Urinary bladder (tissue), 4 donors: ENCODE measurements at places on chromosomes 1 and 21. TPM values are rescaled to one million over a fixed set of nuclear protein-coding genes. Genes with fewer than 3 reads are reported as not detected.

- no peak for DNase-seq
These were observed 56.1 kb downstream of the SLAMF6 start for GRCh38 chr1:160466961-160467360.

DNA sequence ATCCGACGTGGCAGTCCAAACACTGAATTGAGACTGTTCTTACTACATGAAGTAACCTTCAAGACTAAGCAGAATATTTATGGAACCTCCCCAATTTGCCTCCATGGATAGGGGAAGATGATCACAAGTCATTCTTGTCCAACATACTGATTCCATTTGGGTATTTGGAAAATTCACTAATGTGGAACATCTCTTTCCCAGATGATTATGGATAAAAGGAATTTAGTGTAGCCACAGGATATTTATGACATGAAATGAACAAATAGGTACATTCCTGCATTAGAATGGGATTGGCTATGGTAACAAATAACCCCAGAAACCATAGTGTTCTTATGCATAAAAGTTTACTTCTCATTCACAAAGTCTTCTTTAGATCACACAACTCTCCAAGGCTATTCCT, 40.2 kb upstream of the SGIP1 start:
- no peak for DNase-seq

DNA sequence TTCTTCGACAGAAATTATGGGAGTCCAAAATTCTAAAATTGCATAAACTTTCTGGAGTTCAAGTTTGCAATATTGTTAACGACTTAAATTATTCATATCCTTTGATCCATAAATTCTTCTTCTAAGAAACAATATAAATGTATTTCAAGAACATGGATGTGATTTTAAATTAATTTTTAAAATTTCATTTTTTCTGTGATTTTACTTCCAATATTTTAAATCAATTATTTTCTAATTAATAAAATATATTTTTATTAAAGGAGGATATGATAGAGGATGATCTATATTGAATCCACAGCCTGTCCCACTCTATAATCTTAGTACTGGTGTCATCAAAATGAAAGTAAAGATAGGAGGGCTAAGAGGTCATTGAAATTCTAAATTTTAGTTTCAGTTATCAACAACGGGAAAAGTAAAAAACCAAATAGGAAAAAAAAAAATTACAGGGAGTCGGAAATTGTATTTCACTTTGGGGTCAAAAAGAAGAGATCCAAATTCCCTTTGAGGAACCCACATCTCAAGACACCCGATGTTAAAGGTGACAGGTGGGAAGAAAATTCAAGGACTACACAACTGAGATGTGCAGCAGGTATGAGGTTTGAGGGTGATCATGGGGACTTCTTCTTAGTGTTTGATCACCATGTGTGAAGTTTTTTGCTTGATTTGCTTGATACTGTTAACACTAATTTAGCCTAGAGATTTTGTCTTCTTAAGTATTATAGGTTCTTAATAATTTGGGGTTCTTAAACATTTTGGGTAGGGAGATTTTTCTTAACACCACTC, 154.8 kb upstream of the RGS18 start:
- DNase-seq: no peak

GRCh38 chr1:100631015-100631551, 88.5 kb upstream of the VCAM1 start:
- DNase-seq: no peak

DNA sequence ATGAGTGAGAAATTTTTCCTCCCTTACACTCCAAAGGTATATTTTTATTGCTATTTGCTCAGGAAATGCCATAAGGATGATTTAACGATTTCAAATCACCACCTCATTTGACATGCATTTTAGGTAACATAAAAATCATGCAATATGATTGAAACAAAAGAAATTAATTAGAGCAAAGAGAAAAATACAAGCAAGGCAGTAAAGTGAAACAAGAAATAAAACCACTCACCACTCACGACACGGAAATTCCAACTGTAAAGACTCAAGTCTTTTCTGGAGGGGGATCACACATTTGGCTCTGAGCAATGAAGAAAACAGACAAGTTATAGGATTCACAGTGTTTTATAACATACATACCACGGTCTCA, 86.8 kb upstream of the ARHGAP29 start:
- no peak for DNase-seq

GRCh38 chr1:12053752-12054548, 9.2 kb upstream of the TNFRSF8 start:
- DNase-seq: no peak

Gene CGN
- total RNA-seq: 5.9 TPM

GRCh38 chr1:202069662-202070061, 53.1 kb upstream of the GPR37L1 start:
- no peak for DNase-seq

DNA sequence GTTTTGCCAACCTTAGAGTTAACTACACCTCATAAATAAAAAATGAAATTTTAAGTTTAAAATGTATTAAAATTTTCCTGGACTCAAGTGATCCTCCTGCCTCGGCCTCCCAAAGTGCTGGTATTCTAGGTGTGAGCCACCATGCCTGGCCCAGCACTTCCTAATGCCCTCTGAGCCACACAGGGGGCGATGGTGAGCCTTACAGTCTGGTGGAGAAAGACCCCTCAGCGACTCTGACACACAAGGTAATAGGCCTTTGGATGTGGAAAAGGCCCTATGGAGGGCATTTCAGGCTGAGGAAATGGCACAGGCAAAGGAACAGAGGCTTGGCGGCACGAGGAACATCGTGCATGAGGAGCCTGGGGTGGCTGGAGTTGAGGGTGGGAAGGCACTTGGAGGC, 6.7 kb downstream of the CITED4 start:
- no peak for DNase-seq

GRCh38 chr1:113429461-113430153, 39.3 kb downstream of the MAGI3 start:
- DNase-seq: no peak

GRCh38 chr1:235917267-235917811, 50.6 kb upstream of the LYST start:
- DNase-seq: peak; percentile 75

Gene PRAMEF12
- not detected for total RNA-seq

GRCh38 chr1:169949139-169949538, 55.4 kb upstream of the SCYL3 start:
- no peak for DNase-seq

GRCh38 chr21:38903690-38904139, 98.0 kb downstream of the ETS2 start:
- DNase-seq: peak; percentile 86

Gene AADACL3
- not detected for total RNA-seq

GRCh38 chr1:2428490-2428889, 16.1 kb upstream of the PEX10 start:
- DNase-seq: no peak

- no peak for DNase-seq
These were observed 62.2 kb upstream of the RUNX3 start for GRCh38 chr1:24992124-24992760.

DNA sequence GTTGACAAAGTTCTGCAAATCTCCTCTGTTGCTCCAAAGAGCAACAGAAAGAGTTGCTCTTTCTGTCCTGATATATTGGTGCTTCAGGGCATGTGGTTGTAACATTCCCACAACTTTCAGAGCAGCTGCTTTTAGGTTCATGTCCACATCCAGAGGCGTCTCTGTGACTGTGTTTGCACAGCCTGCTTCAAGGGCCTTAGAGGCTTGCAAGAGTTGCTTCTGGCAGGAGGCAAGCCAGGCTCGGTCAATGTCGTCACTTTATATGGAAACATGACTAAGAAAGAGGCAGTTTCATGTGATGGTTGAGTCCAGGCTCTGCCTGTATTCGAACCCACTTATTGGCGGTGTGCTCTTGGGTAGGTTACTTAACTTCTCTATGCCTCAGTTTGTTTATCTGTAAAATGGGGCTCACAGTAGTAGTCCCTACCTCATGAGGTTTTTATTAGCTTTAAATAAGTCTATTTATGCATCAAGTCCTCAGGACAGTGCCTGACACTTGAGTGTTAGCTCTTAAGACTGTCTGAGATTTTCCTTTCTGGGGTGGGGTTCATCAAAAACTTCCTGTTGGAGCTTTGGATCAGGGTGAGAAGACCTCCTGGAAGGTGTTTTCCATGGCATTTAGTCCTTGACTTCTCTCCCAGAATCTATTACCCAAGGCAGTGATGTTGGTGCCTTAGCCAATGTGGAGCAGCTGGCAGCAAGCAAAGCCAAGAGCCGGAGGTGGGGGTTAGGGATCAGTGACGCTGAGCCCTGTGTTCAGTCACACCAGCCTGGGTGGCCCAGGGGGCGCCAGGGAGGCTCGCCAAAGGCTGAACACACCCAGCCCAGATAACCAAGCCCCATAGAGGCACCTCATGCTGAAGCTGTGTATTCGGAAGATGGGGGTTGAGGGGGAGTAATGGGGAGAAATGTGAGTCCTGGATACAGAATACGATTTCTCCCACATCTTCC, 18.9 kb downstream of the LHX4 start:
- DNase-seq: no peak

GRCh38 chr1:210364479-210364878, 35.8 kb downstream of the HHAT start:
- no peak for DNase-seq

DNA sequence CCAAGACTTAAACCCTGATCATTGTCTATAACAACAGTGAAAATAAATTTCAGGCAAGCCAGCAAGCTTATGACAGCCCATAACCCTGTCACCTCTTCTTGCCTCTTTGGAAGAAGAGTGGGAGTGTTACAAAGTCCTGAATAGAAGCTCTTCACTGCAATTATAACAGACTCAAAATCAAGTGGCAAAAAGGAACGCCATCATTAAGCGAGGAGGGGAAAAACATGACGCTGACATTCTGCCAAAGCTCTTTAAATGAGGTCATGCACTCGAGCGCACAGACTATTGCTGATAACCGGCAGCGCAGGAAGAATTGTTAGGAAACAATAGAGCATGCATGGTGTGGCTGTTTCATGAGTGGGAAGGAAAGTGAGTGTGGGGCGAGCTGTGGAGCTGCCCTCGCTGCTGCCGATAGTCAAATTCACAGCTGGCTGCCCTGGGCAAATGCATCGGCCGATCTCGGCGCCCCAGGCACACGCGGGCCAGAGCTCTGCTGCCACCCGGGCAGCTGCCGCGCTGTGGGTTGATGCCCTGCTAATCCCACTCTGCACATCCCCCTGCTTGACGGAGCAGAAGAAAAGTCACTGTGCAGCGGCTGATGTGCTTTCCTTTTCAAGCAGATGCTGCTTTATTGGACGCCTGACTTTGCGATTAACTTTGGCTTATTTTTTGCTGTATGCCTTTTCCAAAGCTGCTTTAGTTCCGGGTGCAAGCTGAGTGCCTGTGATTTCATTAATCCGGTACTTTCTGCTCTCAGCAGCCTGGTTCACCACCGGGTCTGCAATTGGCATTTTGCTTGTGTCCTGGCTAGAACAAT, 102.4 kb upstream of the ST6GALNAC5 start:
- DNase-seq: no peak

- DNase-seq: no peak
These were observed 199.4 kb downstream of the ZC3H11B start for GRCh38 chr1:219413536-219413935.

DNA sequence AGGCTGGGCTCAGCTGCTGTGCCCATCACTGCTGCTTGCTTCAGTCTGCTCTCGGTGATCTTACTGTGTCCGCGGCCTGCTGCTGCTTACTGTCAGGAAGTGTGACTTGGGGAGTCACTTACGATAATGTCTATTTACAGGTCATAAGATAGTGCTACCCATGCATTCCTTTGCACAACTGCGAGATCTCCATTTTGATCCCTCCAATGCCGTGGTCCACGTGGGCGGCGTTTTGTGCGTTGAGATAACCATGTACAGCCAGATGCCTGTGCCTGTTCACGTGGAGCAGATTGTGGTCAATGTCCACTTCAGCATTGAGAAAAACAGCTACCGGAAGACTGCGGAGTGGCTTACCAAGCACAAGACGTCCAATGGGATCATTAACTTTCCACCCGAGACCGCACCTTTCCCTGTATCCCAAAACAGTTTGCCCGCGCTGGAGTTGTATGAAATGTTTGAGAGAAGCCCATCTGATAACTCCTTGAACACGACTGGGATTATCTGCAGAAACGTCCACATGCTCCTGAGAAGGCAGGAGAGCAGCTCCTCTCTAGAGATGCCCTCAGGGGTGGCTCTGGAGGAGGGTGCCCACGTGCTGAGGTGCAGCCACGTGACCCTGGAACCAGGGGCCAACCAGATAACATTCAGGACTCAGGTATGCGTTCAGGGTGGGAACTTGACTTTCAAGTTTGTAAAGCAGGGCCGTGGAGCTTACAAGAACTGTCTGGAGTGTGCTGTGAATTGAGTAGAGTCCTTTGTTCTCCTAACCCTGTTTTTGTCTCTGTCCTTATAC, 24.4 kb upstream of the PWP2 start:
- no peak for DNase-seq

GRCh38 chr21:44614161-44614631, 2.3 kb downstream of the KRTAP10-8 start:
- no peak for DNase-seq

- no peak for DNase-seq
These were observed 716 bp upstream of the HPDL start for GRCh38 chr1:45325851-45326506.

Gene BARHL2
- total RNA-seq: not detected

GRCh38 chr1:235336903-235337302, 8.5 kb downstream of the GGPS1 start:
- no peak for DNase-seq

- DNase-seq: no peak
These were observed 146.9 kb upstream of the POGK start for GRCh38 chr1:166692346-166692745.

DNA sequence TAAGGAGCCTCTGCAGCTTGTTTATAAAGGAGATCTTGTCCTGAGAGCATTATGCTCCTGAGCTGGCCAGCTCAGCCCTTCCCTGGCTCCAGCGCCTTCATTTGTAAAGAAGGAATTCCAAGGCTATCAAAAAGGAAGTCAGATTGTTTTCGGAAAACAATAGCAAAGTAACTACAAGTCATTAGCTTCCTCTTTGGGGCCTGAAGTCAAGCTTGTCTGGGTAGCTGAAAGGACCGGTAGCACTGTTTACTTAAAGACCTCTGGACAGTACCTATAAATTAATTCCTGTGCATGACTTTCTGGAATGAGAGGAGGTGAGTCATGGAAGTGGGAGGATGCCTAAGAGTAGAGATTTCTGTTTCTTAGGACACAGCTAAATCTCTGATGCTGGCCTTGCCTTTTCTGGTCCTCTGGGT, 20.7 kb upstream of the GJA5 start:
- DNase-seq: no peak

DNA sequence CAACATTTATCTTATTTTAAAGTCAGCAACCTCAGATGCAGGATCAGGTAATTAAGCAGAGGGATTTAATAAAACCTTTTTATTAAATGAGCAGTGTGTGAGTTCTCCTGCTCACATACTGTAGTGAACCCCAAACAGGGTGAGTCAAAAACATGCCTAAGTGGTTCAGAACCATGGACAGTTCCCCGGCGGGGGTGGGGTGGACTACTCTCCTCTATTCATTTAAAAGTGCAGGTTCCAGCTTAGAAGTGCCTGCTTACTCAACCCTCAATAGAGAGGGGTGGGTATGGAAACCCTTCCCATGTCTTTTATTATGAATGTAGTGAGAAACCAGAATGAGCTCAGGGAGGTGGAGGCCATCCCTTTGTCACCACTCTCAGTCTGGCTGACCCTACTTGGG, 397.9 kb downstream of the HHAT start:
- DNase-seq: no peak
